Substantia nigra (tissue), 51 donors: ENCODE measurements at places on chromosomes 13 and 19.

DNA sequence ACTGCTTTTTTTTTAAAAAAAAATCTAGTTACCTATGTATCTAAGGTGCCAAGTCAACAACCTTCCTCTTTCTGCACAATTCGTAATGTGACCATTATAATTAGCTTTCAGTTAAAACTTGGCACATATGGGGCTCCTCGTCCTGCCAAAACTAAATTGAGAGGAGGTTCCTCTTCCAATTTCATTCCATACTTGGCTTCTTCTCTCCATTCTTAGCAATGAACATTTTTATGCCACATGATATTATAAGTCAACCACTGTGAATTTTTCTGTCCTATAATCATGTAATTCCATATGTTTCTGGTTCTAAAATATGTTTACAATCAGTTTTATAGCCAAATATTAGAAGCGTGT lies 177.0 kb downstream of the DCLK1 start:
- no peak for DNase-seq

- peak; percentile 92 for DNase-seq
These were observed at the start of gene ZNF582 for GRCh38 chr19:56393119-56394012. ZNF582 (minus strand) TSS chr19:56393534; CDS start chr19:56391752, 1,782 bp downstream.

DNA sequence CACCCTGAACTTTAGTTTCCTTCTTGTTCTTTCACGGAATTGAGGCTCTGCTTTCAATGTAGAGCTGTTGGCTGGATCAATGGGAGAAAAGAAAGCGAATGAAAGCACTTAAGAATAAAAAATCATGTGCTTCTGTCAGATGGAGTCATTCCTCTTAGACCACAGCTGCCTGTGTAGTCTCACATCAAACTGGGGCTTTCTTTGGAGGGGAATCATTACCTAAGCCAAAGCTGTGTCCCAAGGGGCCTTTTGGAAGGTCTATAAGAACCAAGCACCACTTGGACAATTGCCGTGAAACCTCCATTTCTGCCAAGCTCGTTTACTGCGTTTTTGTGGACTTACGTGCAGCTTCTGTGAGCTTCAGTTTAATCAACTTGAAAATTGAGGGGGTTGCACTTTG lies 44.2 kb upstream of the RNF113B start:
- DNase-seq = no peak

GRCh38 chr13:52850396-52851136 lies 2.1 kb upstream of the PCDH8 start:
- DNase-seq = peak; percentile 52

- no peak for DNase-seq
These were observed 885.0 kb downstream of the UQCRFS1 start for GRCh38 chr19:28327905-28328304.

DNA sequence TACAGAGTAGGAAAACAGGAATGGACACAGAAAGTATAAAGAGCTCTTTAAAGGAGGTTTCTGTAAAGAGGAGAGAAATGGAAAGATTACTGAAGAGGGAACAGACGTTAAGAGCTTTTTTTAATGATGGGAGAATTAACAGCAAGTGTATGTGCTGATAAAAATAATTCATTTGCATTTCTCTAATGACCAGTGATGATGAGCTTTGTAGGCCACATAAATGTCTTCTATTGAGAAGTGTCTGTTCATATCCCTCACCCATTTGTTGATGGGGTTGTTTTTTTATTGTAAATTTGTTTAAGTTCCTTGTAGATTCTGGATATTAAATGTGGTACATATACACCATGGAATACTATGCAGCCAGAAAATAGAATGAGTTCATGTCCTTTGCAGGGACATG lies 40.0 kb downstream of the MYO16 start:
- DNase-seq = no peak

- DNase-seq = no peak
These were observed 13.4 kb downstream of the MCF2L start for GRCh38 chr13:112982281-112983041.
